Stimulated activated CD4-positive, alpha-beta T cell treated with anti-CD3 and anti-CD28 coated beads, Interleukin-2, amount 100 ng/mL, for 48 hours (primary cell): ENCODE measurements at places on chromosomes 13 and 19.

GRCh38 chr13:99959127-99959539 lies 12.4 kb downstream of the ZIC5 start:
- no peak for DNase-seq

DNA sequence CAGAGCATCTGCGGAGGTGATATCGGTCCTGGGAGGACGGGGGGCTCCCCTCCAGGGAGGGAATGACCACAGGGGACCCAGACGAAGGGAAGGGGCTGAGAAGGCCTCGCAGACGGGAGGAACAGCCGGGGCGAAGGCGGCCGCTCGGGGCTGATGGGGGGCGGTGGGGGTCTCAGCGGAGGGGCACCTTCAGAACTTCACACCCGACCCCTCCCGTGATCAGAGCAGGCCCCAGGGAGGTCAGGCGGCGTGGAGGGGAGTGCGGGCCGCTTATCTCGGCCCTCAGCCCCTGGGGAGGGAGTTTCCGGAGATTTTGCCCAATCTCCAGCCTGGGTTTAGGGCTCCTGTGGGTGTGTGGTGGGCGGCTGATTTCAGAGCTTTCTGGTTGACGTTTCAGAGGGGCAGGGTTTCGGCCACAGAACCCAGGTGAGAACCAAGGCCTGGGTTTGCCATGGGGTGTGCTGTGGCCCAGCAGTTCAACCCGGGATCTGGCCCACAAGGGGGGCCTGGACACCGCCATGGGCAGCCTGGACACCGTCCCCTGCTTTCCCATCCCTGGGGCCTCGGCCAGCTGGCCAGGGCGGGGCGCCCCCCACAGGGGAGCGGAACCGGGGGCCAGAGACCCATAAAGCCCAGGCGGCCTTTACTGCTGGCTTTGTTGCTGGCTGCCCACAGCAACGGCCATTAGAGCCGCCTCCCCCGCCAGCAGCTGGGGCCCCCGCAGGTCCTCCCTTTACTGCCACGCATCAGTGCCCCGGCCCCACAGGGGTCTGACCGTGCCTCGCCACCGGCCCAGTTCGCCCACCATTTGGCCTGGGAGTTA lies 29.0 kb downstream of the ARID3A start:
- no peak for DNase-seq

GRCh38 chr13:44013758-44014291 lies 134.1 kb downstream of the LACC1 start:
- DNase-seq = no peak

DNA sequence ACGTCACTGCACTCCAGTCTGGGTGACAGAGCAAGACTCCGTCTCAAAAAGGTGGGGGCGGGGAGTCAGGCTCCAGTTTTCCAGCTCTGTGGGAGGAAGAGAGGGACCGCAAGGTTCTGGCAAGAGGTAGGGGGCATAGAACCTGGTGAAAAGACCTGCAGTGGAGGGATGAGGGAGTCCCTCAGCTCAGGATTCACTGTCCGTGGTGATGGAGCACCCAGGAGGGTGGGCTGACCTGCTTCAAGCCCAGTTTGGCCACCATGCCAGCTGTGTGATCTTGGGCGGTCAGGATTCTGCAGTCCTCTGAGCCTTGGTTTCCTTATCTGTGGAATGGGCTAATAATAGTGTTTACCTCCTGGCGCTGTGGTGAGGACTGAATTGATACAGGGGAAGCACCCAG lies 21.2 kb downstream of the SLC8A2 start:
- no peak for DNase-seq

DNA sequence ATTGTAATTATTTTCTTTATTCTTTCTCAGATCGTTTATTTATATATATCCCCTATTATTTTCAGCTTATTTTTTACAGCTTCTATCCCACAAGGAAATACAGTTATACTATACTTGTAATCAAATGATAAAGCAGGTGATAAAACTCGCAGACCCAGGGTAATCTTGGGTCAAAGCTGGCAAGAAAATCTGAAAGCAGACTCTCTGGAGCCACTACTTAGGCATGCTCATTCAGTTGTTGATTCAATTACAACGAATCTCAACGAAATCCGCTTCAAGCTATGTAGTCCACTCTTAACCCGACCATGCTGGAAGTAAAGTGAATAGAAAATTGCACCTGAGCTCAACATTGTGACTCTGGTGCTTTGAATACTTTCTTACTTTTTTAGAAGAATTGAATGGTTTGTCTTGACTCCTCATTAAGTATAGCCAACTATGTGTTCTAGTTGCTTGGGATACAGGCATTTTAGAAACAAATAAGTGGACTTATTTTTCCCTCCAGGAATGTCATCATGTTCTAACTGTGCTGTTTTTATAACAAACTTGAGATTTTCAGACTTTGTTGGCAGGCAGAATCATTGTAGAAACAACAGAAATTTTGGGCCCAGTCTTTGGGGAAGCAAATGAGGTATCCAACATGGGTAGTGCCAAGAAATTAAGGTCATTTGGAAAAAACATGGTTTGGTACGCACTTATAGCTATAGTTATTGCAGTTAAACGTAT lies 21.4 kb downstream of the ESD start:
- no peak for DNase-seq

DNA sequence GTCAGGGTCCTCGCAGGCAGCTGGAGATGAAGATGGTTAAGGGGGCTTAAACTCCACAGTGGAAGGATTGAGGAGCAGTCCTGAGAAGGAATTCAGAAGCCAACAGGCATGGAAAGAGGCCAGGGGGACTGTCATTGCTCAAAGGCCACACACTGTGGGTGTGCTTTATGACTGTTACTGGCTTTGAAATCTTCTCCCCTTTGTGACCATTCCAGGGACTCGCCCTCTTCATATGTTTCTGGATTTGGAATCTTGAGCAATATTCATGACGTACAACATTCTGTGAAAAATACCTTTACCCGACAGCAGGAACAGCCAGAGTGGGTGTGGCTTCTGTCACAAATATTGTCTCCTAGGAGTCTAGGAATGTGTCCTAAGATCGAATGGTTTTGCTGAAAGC lies 16.6 kb downstream of the CEACAM7 start:
- no peak for DNase-seq

DNA sequence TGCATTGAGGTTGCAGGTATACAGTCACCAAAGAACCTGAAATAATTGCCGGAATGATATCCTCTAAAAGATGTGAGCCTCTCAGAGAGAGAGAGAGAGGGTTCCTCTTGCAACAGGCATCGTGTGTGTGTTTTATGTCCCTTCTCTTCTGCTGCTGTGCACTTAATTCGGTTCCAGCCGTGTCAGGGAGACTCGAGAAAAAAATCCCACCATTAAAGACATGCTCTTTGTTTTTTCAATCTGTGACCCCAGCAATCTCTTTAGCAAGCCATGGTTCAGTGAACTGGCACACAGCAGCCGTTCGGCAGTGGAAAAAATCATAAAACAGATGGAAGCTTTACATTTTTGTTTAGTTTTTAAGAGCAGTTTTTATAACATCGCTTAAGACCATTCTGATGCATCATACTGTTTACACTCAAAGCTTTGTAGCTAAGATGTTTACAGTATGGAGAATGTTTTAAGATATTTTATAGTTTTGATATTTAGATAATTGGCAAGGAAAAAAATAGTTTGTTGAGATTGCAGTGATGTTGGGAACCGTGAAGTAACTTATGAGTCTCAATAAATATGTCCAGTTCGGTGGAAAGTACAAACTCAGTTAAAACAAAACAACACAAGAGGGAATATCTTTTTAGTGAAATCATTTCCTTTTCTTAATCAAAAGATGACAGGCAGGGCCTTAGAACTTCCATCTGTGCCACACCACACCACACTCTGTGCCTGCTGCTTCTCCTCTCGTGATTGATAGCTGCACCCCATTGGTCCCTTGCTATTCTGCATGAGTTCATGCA lies 31.2 kb upstream of the ZNF536 start:
- no peak for DNase-seq

DNA sequence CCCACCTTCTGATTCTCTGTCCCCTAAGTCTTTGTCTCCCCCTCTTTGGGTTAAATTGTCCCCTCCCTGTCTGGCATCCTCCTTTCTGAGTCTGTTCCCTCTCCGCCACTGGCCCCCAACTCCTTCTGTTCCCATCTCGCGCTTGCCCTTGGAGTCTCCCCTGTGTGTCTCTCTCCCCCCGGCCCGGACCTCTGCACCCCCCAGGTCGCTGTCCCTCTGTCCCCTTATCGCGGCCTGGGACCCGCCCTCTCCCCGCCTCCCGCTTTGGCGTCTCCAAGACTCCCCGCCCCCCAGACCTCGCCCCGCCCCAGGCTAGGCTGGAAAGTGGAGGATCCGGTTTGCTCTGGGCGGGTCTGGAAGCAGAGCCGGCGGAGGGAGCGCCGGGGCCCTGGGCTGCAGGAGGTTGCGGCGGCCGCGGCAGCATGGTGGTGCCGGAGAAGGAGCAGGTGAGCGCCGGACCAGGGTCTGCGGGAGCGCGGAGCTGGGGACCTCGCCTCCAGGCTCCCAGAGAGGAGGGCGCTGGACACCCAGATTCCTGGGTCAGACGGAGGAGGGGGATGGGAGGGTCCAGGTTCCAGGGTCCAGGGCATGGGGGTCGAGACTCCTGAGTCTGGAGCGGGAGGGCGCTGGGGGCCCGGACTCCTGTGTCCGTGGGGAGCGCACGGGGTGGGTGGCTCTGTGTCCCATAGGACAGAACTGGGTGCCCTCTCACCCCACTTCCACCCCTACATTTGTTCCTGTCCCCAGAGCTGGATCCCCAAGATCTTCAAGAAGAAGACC lies at the start of gene TRPM4:
TRPM4 (plus strand) TSS at position 348 of the 780 bp plus-strand sequence; CDS start at position 423, 75 bp downstream.
- DNase-seq = peak; percentile 56

DNA sequence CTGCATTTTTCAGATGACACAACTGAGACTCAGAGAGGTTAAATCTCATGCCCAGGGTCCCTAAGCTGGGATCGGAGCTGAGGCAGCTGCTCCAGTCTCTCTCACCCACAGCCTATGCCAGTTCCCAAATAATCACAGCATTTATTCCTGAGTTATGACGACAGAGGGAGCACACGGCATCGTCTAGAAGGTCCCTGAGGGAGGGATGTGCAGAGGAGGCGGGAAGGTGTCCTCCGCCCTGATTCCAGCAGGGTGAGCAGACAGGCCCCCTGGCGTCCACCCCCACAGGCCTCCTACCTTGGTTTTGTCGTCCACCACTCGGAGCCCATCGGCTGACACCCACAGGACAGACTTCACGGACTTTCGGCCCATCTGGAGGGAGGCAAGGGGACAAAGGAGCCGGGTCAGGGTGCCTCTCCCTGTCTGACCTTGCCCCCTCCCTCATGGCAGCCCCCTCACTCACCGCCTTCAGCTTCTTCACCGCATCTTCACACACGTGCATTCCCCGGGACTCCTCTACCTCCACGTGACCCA lies 8.0 kb downstream of the NUMBL start:
- no peak for DNase-seq

DNA sequence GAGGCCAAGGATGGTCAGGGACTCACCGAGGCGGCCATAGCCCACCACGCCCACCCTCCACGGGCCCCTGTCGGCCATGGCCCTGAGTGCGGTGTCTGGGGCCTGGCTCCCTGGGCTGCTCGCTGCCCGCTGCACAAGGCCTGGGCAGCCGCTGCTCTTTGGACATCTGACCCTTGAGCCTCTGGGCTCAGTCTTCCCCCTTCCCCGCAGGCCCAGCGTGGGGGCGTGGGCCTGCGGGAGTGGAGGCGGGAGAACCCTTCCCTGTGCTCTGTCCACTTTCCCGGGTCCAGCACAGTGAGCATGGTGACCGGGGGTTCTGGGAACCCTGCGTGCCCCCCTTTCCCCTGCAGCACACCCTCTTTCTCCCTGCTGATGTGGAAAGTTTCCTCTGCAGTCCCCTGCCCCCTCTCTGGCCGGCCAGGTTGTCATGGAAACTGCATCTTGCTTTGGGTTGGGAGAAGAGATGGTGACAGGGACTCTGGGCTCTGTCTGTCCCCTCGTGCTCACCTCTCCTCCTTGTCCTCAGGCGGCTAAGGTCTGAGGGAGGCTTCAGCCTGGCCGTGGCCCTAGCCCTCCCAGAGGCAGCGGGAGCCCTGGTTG lies at the start of gene ASPDH:
ASPDH (minus strand) TSS at position 168 of the 600 bp plus-strand sequence; CDS start at position 78, 90 bp downstream.
- no peak for DNase-seq

- peak; percentile 45 for DNase-seq
Observed at GRCh38 chr19:12721656-12722565, 1.8 kb downstream of the TNPO2 start.

DNA sequence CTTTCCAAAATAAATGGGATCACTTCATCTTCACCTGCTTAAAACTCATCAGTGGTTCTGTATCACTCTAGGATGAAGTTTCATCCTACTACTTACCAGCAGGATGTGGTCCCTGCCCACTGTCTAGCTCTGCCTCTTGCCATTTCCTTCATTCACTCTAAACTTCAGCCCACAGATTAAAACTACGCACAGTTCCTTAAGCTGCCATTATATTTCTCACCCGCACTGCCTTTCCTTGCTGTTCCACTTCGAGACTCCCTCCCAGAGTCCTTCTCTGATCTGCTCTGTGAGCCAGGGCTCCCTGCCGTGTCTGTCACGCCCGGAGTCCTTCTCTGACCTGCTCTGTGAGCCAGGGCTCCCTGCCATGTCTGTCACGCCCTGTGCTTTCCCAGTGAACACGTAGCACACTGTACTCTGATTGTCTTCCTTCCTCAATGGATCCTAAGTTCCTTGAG lies 52.0 kb upstream of the NPAS1 start:
- DNase-seq = no peak

- DNase-seq = peak; percentile 44
Observed at GRCh38 chr19:52453324-52454094, at the start of gene ZNF578. Gene ZNF578 (plus strand): TSS chr19:52453553. CDS start chr19:52501846, 48,293 bp downstream.

GRCh38 chr19:57812226-57812625 lies 2.5 kb downstream of the ZNF552 start:
- no peak for DNase-seq

DNA sequence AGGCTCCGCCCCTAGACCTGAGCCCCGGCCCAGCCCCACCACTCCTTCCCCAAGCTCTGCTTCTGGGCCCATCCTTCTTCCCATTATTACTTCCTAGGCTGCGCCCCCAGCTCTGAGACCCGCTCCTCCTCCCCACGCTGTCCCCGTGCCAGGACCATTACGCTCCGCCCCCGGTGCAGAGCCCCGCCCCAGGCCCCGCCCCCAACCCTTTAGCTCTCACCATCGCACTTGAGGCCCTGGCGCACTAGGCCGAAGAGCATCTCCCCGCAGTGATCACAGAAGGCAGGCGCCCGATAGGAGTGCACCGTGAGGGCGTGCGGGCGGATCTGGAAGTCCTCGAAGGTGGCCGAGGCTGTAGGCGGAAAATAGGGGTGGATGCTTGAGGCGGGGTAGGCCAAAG lies 6.2 kb downstream of the PRKD2 start:
- DNase-seq = no peak

GRCh38 chr19:57110592-57111328 lies 9.0 kb upstream of the USP29 start:
- no peak for DNase-seq

GRCh38 chr19:41967054-41967783 lies 8.1 kb upstream of the RABAC1 start:
- DNase-seq = no peak
